Sigmoid colon (tissue), 7 donors: ENCODE measurements at places on chromosomes 5 and 9. TPM values are rescaled to one million over a fixed set of nuclear protein-coding genes. Genes with fewer than 3 reads are reported as not detected.

GRIN1 gene
- 0.16 TPM for total RNA-seq

ROR2 gene
- 51.4 TPM for total RNA-seq

LECT2 gene
- total RNA-seq: not detected

KIAA1958 gene
- 5.2 TPM for total RNA-seq

SEMA5A gene
- total RNA-seq: 2.8 TPM

MEGF9 gene
- total RNA-seq: 17.7 TPM

DAPK1 gene
- 80.6 TPM for total RNA-seq

IL5 gene
- not detected for total RNA-seq

ANKRD18B gene
- total RNA-seq: not detected

ANKRA2 gene
- 33.5 TPM for total RNA-seq

TLE4 gene
- 60.9 TPM for total RNA-seq

FAM200C gene
- total RNA-seq: 4.3 TPM

NMUR2 gene
- not detected for total RNA-seq
